ENCODE measurements at places on chromosomes 13 and 19.

GRCh38 chr13:52686376-52686775 is 33.7 kb downstream of the SUGT1 start:
- no peaks in the 10 kb centered on the region for H3K27me3 ChIP-seq
- no peak overlapping the region for H3K4me3 ChIP-seq
- peaks cover 17% of the 10 kb centered on the region for H3K36me3 ChIP-seq
- peaks cover 2% of the 10 kb centered on the region for H3K4me1 ChIP-seq
- peak; percentile 19 for DNase-seq

DNA sequence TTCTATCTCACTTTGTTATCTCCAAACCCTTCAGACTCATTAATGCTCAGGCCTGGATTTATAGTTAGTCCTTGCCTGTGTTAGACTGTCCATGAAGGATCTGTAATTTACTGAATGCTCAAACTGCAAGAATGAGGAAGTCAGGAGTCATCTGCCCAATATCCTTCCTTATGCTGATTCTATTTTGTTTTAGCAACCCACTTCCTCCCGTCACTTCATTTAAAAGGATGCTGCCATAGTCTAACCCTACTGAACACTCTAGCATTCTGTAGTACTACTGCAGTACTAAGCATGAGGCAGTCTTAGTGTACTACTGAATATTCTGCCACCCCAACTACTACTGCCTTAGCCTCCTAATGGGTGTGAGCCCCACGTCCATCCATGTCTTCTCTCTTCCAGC is 1.5 kb downstream of the FCAR start:
- no peaks in the 10 kb centered on the region for H3K4me1 ChIP-seq
- no peak for DNase-seq
- no peak overlapping the region for H3K27ac ChIP-seq
- no peaks in the 10 kb centered on the region for H3K27me3 ChIP-seq
- H3K36me3 ChIP-seq = no peaks in the 10 kb centered on the region

- peaks cover 18% of the 10 kb centered on the region for H3K4me1 ChIP-seq
- no peaks in the 10 kb centered on the region for H3K36me3 ChIP-seq
- no peak overlapping the region for H3K27ac ChIP-seq
- peaks cover 65% of the 10 kb centered on the region for H3K27me3 ChIP-seq
- no peak overlapping the region for H3K4me3 ChIP-seq
Measured at GRCh38 chr13:112966776-112967175, 2.2 kb upstream of the MCF2L start.

DNA sequence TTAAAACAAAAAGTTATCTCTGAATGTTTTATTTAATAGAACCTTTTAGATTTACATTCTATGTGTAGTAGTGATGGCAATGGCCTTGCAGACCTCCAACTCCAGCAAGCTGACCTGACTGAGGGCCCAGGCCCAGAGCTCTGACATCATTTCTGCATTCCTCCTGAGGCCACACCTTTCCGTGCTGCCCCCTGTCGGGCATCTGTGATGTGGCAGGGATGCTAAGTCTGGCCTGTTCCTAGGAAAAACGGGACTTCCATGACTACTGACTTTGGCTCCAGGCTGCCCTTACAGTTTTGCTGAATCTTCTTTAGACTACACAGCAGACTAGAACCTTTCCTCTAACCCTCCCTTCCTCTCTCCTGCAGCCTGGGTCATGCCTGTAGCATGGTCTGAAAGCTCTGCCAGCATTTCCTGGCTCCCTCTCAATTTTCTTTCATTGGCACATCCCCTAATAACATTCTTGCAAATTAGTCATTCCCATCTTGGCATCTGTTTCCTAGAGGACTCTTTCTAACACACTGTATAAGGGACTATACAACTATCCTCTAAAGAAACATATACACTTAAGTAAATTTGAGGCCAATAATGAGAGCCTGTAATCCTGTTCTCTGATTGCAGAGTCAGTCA is 249.1 kb downstream of the GPC5 start:
- no peak overlapping the region for H3K4me3 ChIP-seq
- no peak for DNase-seq
- no peaks in the 10 kb centered on the region for H3K27me3 ChIP-seq
- no peaks in the 10 kb centered on the region for H3K4me1 ChIP-seq
- no peak overlapping the region for H3K27ac ChIP-seq

- H3K4me3 ChIP-seq = no peak overlapping the region
- H3K27ac ChIP-seq = no peak overlapping the region
- peak; percentile 44 for DNase-seq
- H3K27me3 ChIP-seq = peaks cover 13% of the 10 kb centered on the region
Measured at GRCh38 chr19:17772172-17772571, 20.9 kb downstream of the FCHO1 start.

Measured in mesenchymal stem cell (in vitro differentiated cells and primary cell).